ENCODE measurements at places on chromosomes 1 and 21. TPM values are rescaled to one million over a fixed set of nuclear protein-coding genes. Genes with fewer than 3 reads are reported as not detected.

The PIGR gene
- total RNA-seq: not detected

The TMEM53 gene
- 9.1 TPM for total RNA-seq

The GPR3 gene
- total RNA-seq: 0.12 TPM

The ADGRL2 gene
- 48.1 TPM for total RNA-seq

The NTNG1 gene
- total RNA-seq: 0.57 TPM

The CBR1 gene
- total RNA-seq: 25.8 TPM

The EFHD2 gene
- total RNA-seq: 12.6 TPM

The FBXO2 gene
- 3.9 TPM for total RNA-seq

The TRABD2B gene
- total RNA-seq: 0.92 TPM

The MYBPH gene
- not detected for total RNA-seq

The SASS6 gene
- total RNA-seq: 2.2 TPM

The MAP7D1 gene
- total RNA-seq: 385 TPM

The SLAMF9 gene
- not detected for total RNA-seq

The AK5 gene
- 0.42 TPM for total RNA-seq

The KCNK2 gene
- not detected for total RNA-seq

The VANGL2 gene
- total RNA-seq: 2.6 TPM

The NOL9 gene
- total RNA-seq: 12.9 TPM

The SMCP gene
- total RNA-seq: not detected

The LEFTY2 gene
- total RNA-seq: 0.47 TPM

The TMPRSS15 gene
- total RNA-seq: not detected

The SH3BGR gene
- total RNA-seq: 127 TPM

The KDF1 gene
- total RNA-seq: 0.37 TPM

The LRRC71 gene
- 0.17 TPM for total RNA-seq

The MROH9 gene
- not detected for total RNA-seq

The VCAM1 gene
- 4.7 TPM for total RNA-seq

The AKNAD1 gene
- total RNA-seq: not detected

The NCAM2 gene
- 4.4 TPM for total RNA-seq

The TENT5C gene
- 16.7 TPM for total RNA-seq

The PCP4L1 gene
- 0.17 TPM for total RNA-seq

The BLACAT1 gene
- not detected for total RNA-seq

The SLAMF8 gene
- total RNA-seq: 2.4 TPM

The KRTCAP2 gene
- 134 TPM for total RNA-seq

The RGS1 gene
- 0.59 TPM for total RNA-seq

The CLCA4 gene
- total RNA-seq: not detected

The CCDC27 gene
- not detected for total RNA-seq

The C4BPA gene
- total RNA-seq: not detected

The HSD11B1 gene
- 2.8 TPM for total RNA-seq

The GBP1 gene
- total RNA-seq: 6.1 TPM

The C1orf87 gene
- total RNA-seq: not detected

The IFNLR1 gene
- 3.7 TPM for total RNA-seq

The LCE1F gene
- not detected for total RNA-seq

The SYT14 gene
- total RNA-seq: not detected

The FMO2 gene
- 53.5 TPM for total RNA-seq

The OR2M5 gene
- total RNA-seq: not detected

The MIXL1 gene
- not detected for total RNA-seq

The EFNA3 gene
- total RNA-seq: 1.1 TPM

The TRIM62 gene
- total RNA-seq: 2.0 TPM

The CFHR5 gene
- not detected for total RNA-seq

The PLA2G2F gene
- total RNA-seq: not detected

The FCN3 gene
- total RNA-seq: 19.3 TPM

The TNFRSF4 gene
- 2.3 TPM for total RNA-seq

The IL10RB gene
- 6.3 TPM for total RNA-seq

The GBP4 gene
- 8.8 TPM for total RNA-seq

The F11R gene
- 8.3 TPM for total RNA-seq

The CD164L2 gene
- not detected for total RNA-seq

The ELAPOR1 gene
- 0.30 TPM for total RNA-seq

The LMOD1 gene
- 8.0 TPM for total RNA-seq

The KLHDC8A gene
- not detected for total RNA-seq

The GPR61 gene
- total RNA-seq: 0.07 TPM

The HRNR gene
- not detected for total RNA-seq

Data from left ventricle myocardium superior (tissue), 1 donor.